Muscle of leg (tissue), 16 donors: ENCODE measurements at places on chromosomes 2 and 18.

GRCh38 chr2:109690822-109691541, 76.8 kb downstream of the SOWAHC start:
- peak; percentile 79 for DNase-seq

DNA sequence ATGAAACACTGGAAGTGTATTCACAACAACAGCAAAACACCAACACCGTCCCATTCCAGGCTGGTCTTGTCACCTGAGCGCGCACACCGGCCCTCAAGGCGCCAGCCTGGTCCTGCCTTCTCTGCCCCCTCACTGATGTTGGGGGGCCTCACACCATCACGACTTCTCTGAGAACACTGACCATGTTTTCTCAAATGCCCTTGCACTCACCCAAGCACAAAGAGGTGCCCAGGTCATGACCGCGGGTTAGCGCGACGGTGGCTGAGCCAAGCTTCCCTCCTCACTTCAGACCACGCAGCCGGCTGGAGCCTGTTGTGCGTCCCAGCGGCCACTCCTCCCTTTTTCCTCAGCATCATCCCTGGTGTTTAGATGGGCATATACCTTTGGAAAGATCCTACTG, 101.3 kb upstream of the SALL3 start:
- no peak for DNase-seq

DNA sequence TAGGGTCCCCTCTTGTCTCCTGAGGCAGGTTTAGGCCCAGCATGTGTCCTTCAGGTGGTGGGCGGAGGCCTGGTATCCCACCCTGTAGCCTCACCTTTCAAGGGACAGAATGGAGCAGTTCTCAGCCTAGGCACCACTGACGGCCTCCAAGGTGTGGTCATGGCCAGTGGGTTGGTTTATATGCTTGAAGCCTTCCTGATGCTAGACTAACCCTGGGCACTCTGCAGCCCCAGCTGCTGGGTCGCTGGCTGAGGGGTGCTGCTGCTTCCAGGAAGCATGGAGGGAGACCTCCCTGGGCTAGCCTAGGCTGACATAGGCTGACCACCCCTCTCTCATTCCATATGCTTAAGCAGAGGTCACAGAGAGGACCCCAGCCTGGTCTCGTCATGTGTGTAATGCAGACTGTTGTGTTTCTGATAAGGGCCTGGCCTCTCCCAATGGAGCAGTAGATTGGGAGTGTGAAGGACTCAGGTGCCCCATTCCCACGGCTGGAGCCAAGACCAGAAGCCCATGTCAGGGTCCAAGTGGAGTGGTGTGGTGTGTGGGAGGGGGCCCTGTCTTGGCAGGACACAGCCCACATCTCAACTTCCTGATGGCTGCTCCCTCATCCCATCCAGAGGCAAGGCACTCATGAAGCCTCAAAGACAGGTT, 206.6 kb downstream of the DYSF start:
- no peak for DNase-seq

DNA sequence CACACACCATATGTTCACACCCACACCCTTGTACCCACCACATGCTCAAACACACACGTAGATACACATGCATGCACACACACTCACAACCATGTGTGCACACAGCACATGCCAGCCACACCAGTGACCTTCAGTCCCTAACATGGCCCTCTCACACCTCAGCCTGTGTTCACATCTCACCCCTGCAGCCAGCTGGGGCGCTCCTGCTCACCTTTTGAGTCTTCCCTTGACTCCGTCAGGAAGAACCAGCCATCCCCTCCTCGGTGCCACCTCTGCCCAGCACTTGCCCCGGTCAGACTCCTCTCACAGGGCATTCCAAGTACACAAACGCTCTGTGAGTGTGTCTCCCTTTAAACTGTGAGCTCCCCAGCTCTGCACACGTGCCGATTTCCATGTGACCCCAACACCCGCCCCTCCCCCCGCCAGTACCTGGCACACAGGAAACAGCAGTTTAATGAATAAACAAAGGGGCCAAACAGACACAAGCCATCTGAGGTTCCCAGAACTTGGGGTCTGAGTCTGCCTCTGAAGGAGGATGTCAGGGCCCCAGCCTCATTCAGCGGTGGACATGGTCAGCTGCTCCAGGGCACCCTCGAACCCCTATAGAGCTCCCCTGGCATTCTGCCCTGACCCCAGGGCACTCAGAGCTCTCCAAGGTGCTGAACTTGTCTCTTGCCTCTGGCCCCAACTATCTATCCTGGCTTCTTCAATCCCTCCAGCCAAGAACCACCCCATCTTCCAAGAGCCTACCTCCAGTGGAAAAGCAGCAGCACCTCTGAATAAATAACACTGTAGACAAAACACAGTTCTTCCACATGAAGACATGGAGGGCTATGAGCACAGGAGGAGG, 252.9 kb downstream of the ATAD2B start:
- no peak for DNase-seq

DNA sequence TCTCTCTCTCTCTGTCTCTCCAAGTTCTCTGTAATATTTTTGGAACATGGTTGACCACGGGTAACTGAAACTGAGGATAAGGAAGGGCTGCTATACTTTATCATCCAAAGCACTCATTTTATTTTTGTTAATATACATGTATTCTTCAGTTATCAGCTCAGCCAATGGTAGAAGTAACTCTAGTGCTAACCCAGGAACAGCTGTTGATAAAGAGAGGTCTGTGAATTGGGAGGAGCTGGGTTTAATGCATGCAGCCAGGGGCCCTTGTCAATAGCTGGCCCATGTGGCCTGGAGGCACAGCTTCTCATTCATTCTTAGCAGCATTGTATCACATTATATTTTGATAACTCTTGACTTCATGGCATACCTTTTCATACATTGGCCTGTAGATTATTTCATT, 401.6 kb downstream of the EPHA4 start:
- DNase-seq: no peak

GRCh38 chr2:106021662-106022028, 172.5 kb downstream of the UXS1 start:
- no peak for DNase-seq

DNA sequence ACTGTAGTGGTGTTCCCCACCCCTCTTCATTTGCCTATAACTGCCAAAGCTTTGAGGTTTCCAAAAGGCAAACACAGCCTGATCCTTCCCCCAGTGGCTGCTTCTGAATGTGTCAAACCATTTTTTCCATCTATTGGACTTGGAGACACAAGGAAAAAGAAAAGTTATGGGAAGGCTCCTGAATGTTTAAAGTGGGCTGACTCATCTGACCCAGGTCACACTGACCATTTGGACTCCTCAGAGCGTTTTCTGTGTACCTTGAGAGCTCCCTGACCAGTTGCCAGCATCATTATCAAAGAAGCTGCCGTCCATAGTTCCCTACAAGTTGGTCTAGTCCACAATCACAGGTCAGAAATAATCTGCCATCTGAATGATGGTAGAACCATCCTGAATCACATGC, 123.4 kb upstream of the COL3A1 start:
- DNase-seq: peak; percentile 22

- no peak for DNase-seq
Observed at GRCh38 chr2:239206042-239206441, 194.8 kb downstream of the HDAC4 start.

DNA sequence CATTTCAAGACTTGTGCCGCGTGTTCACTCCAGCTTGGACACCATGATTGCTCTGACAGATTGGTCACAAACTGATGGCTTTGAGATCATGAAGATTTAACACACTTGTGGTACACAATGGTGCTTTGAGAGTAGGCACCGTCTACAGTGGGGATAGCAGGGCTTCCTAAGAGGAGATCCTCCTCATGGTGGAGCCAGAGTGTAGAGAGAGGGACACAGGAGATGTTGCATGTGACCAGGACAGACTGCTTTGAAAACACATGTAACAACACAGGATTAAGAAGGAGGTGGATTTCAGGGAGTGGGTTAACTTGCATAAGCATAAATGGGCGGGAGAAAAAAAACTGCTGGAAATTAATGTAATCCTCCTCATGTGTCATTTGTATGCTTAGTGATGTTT, 95.7 kb upstream of the LINC00305 start:
- DNase-seq: peak; percentile 27

- DNase-seq: no peak
Observed at GRCh38 chr2:127619203-127619590, 26.8 kb upstream of the GPR17 start.
